ENCODE measurements at places on chromosomes 7 and 10. TPM values are rescaled to one million over a fixed set of nuclear protein-coding genes. Genes with fewer than 3 reads are reported as not detected.

CHST15 gene
- total RNA-seq = 7.0 TPM

DNA sequence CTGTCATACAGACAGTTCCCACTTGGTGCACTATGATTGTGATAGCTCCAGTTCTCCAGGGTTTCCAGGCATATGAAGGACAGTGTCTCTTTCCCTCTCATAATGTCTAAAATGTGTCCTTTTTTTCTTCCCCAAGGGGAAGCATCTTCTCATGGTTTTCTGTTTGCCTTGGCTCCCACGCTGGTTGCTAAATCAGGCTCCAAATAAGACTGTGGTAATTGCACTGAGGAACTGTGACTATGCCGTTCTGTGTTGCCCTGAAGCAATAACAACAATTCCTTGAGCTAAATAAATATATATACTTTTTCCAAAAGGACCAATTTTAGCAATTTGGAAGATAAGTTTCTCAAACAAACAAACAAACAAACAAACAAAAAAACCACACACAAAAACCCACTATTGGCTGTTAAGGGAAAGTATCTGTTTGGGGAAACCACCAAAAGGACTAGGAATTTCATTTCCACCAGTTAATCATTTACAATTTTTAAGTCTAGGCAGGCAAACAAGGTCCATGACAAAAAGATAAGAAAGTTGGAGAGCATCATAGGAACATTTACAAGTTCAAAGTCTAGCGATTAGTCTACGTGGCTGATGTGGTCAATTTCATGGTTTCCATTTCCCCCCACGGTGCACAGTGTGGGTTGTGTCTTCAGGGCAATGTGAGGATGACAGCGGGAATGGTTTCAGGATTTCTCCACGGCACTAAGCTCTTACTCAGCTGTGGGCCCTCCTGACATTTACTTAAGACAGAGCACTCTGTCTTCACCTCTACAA is 62.4 kb downstream of the THNSL1 start:
- H3K27me3 ChIP-seq = no peaks in the 10 kb centered on the region
- no peaks in the 10 kb centered on the region for H3K36me3 ChIP-seq
- no peak overlapping the region for H3K4me3 ChIP-seq
- peaks cover 18% of the 10 kb centered on the region for H3K4me1 ChIP-seq
- H3K27ac ChIP-seq = no peak overlapping the region
- no peak for DNase-seq

DNA sequence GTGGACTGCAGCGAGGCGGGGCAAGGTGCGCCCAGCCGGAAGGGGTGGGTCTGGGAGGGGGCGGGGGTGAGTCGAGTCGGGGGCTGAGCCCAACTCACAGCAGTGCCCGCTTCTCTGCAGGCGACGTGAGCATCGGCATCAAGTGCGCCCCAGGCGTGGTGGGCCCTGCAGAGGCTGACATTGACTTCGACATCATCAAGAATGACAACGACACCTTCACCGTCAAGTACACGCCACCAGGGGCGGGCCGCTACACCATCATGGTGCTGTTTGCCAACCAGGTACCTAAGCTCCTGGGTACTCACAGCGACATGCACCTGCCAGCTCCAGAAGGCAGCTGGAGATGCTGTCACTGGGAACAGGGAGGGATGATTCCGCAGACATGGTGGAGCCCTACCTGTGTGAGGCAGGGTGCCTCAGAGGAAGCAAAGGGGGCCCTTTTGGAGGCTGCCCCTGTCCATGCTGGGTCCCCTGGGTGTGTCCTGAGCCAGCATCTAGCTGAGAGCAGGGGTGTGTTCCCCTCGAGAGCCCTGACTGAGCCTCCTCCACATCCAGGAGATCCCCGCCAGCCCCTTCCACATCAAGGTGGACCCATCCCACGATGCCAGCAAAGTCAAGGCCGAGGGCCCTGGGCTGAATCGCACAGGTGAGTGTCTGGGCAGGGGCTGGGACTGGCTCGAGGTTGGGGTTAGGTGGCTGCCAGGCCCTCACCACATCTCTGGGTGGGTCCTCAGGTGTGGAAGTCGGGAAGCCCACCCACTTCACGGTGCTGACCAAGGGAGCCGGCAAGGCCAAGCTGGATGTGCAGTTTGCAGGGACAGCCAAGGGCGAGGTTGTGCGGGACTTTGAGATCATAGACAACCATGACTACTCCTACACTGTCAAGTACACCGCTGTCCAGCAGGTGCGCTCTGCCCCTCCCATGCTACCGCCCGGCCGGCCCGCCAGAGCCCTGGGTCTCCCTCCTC is 12.8 kb downstream of the FLNC start:
- no peak overlapping the region for H3K4me3 ChIP-seq
- H3K36me3 ChIP-seq = peaks cover 98% of the 10 kb centered on the region
- H3K27ac ChIP-seq = no peak overlapping the region
- DNase-seq = no peak
- H3K4me1 ChIP-seq = no peaks in the 10 kb centered on the region
- H3K27me3 ChIP-seq = no peaks in the 10 kb centered on the region

DNA sequence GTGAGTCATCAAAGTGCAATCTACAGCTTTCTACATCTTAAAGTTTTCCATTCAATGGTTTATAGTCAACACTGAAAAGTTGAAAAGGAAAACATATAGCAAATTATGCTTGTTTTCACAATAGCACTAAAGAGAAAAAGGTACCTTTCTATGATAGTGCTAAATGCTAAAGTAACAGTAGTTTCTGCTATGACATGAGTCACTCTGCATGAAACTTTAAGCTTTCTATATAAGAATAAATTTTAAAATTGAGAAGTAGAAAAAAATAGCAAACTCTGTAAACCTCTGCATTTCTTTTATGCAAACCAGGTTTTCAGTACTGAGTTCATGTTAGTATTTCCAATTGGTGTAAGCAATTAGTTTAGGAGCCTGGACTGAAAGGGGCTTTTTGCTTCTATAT is 31.2 kb upstream of the TMEM168 start:
- DNase-seq = no peak
- H3K4me1 ChIP-seq = no peaks in the 10 kb centered on the region
- peaks cover 12% of the 10 kb centered on the region for H3K36me3 ChIP-seq
- no peak overlapping the region for H3K4me3 ChIP-seq
- H3K27me3 ChIP-seq = no peaks in the 10 kb centered on the region

DNA sequence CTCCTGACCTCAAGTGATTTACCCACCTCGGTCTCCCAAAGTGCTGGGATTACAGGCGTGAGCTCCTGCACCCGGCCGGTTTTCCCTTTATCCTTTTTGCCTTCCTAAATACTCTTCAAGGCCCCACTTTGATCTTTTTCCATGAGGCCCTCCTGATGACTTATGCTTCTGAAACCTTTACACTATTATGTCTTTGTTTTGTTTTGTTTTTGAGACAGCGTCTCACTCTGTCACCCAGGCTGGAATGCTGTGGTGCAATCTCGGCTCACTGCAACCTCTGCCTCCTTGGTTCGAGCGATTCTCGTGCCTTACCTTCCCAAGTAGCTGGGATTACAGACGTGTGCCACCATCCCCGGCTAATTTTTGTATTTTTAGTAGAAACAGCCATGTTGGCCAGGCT is 3.8 kb downstream of the STMP1 start:
- no peak overlapping the region for H3K27ac ChIP-seq
- H3K27me3 ChIP-seq = no peaks in the 10 kb centered on the region
- no peak overlapping the region for H3K4me3 ChIP-seq
- DNase-seq = no peak

ANKRD30A gene
- not detected for total RNA-seq

- DNase-seq = no peak
- H3K36me3 ChIP-seq = peaks cover 30% of the 10 kb centered on the region
- H3K4me1 ChIP-seq = no peaks in the 10 kb centered on the region
- H3K4me3 ChIP-seq = no peak overlapping the region
- no peak overlapping the region for H3K27ac ChIP-seq
Observed at GRCh38 chr10:131934769-131935168, 34.0 kb downstream of the PPP2R2D start.

GIMAP1 gene
- total RNA-seq = 5.6 TPM

DNA sequence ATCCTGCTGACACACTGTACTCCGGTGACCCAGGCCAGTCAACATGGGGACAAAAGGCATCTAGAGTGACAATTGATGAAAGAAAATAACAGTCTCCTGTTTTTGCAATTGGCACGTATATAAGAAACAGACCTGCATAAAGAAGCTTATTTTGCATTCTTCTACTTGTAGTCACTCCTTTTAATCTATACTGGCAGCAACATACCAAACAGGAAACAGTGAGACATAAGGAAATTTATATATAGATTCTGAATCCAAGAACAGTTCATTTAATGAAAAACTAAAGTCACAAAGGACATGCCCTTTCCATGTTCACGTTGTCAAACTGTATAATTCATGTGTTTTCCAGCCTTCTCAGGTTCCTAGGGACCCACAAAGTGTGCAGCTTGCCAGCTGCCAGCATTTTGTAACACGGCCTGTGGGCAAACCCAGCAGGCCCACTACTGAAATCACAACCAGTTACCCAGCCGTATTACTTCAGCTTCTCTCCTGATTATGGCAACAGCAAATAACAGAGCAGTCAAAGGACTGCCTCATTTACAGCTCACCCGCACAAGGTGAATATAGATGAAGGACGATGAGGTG is 72.3 kb downstream of the AMPH start:
- H3K4me1 ChIP-seq = no peaks in the 10 kb centered on the region
- H3K27ac ChIP-seq = no peak overlapping the region
- H3K36me3 ChIP-seq = no peaks in the 10 kb centered on the region

CFAP58 gene
- total RNA-seq = 4.8 TPM

GRCh38 chr7:16178585-16178984 is 242.8 kb downstream of the CRPPA start:
- DNase-seq = no peak
- H3K27ac ChIP-seq = no peak overlapping the region
- no peaks in the 10 kb centered on the region for H3K36me3 ChIP-seq
- no peaks in the 10 kb centered on the region for H3K27me3 ChIP-seq
- no peak overlapping the region for H3K4me3 ChIP-seq

GRCh38 chr7:75866489-75867389 is 12.1 kb upstream of the RHBDD2 start:
- H3K4me1 ChIP-seq = no peaks in the 10 kb centered on the region
- H3K27me3 ChIP-seq = no peaks in the 10 kb centered on the region
- H3K4me3 ChIP-seq = no peak overlapping the region
- DNase-seq = peak; percentile 73

GRCh38 chr10:62384057-62384446 is 9.9 kb downstream of the ZNF365 start:
- peaks cover 27% of the 10 kb centered on the region for H3K4me1 ChIP-seq
- no peak for DNase-seq
- no peak overlapping the region for H3K4me3 ChIP-seq
- H3K27ac ChIP-seq = no peak overlapping the region
- H3K27me3 ChIP-seq = no peaks in the 10 kb centered on the region
- no peaks in the 10 kb centered on the region for H3K36me3 ChIP-seq

DNA sequence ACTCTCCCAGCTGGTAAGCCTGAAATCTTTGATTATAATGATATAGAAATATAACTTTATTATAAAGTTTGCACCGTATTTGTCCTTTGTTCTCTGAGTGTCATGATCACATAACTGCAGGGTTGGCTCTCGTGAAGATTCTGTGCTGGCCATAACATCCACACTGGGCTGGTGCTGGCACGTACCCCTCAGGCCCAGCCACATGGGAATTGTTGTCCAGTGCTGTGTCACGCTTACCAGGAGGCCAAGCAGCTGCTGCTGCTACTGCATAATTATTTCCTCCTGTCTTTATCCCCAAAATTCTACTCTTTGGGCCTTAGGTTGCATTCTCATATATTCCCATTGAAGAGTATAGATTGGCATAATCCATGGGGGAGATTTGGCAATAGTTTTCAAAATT is 20.8 kb upstream of the UCN3 start:
- no peak overlapping the region for H3K27ac ChIP-seq
- DNase-seq = no peak
- no peaks in the 10 kb centered on the region for H3K27me3 ChIP-seq

DNA sequence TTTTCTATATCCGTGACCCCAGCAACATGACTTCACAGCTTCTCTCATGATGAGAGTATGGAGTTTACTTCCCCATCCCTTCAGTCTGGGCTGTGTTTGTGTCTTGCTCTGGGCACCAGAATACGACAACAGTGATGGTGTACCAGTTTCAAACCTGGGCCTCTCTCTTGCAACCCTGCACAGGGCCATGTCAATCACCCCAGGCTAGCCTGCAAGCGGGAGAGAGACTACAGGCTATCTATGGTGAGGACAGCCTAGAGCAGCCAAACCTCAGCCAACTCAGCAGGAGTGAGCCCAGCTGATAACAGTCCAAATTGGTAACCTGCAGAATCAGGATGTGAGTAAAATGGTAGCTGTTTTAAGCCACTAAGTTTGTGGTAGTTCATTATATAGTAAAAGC is 235.8 kb downstream of the CHCHD3 start:
- no peak for DNase-seq
- H3K4me3 ChIP-seq = no peak overlapping the region
- no peak overlapping the region for H3K27ac ChIP-seq
- H3K4me1 ChIP-seq = no peaks in the 10 kb centered on the region
- H3K27me3 ChIP-seq = no peaks in the 10 kb centered on the region

RSPH10B2 gene
- total RNA-seq = not detected

SAP25 gene
- total RNA-seq = not detected

DNA sequence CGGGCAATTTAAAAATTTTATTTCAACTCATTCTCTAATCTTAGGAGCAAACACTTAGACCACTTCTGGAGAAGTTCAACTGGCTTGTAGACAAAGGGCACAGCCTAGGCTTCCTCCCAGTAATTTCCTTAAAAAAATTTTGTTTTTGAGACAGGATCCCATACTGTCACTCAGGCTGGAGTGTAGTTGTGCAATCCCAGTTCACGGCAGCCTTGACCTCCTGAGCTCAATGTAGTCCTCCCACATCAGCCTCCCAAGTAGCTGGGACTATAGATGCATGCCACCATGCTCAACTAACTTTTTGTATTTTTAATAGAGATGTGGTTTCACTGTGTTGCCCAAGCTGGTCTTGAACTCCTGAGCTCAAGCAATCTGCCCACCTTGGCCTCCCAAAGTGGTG is 38.4 kb downstream of the BAMBI start:
- H3K4me1 ChIP-seq = no peaks in the 10 kb centered on the region
- no peaks in the 10 kb centered on the region for H3K36me3 ChIP-seq
- H3K27me3 ChIP-seq = no peaks in the 10 kb centered on the region
- H3K27ac ChIP-seq = no peak overlapping the region
- no peak overlapping the region for H3K4me3 ChIP-seq
- DNase-seq = no peak

GRCh38 chr7:42913591-42913990 is 1.7 kb upstream of the C7orf25 start:
- H3K4me1 ChIP-seq = no peaks in the 10 kb centered on the region
- no peak overlapping the region for H3K27ac ChIP-seq
- DNase-seq = no peak
- H3K4me3 ChIP-seq = no peak overlapping the region
- H3K27me3 ChIP-seq = no peaks in the 10 kb centered on the region

DNA sequence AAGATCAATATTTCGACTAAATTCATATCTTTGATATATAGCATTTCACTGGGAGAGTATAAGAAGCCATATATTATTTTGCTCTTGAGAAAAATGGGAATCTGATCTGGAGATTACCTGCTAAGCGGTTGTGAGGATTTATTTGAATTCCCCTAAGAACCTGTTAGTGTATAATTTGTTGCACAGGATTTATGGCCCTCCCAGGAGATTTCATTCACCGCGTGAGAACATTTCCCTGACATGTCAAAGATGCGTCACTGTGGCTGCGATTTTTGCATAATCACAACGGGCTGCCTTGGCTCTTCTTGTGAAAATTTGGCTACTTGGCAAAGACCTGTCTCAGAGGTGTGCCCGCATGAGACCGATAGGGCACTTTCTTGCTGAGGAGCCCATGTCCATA is 184.7 kb upstream of the PFKP start:
- no peak overlapping the region for H3K27ac ChIP-seq
- H3K27me3 ChIP-seq = no peaks in the 10 kb centered on the region
- no peaks in the 10 kb centered on the region for H3K4me1 ChIP-seq
